Astrocyte (in vitro differentiated cells and primary cell): ENCODE measurements at places on chromosomes 4 and X.

GRCh38 chr4:111510535-111510934, 634.7 kb upstream of the FAM241A start:
- H3K4me1 ChIP-seq = peaks cover 8% of the 10 kb centered on the region
- peak; percentile 76 for DNase-seq
- no peaks in the 10 kb centered on the region for H3K36me3 ChIP-seq
- H3K27me3 ChIP-seq = no peaks in the 10 kb centered on the region
- H3K4me3 ChIP-seq = no peak overlapping the region
- H3K27ac ChIP-seq = peak overlapping the region; percentile 75

- no peak overlapping the region for H3K27ac ChIP-seq
- no peak overlapping the region for H3K4me3 ChIP-seq
- no peaks in the 10 kb centered on the region for H3K36me3 ChIP-seq
- no peaks in the 10 kb centered on the region for H3K4me1 ChIP-seq
Measured at GRCh38 chr4:174928575-174929253, 10.6 kb downstream of the ADAM29 start.

DNA sequence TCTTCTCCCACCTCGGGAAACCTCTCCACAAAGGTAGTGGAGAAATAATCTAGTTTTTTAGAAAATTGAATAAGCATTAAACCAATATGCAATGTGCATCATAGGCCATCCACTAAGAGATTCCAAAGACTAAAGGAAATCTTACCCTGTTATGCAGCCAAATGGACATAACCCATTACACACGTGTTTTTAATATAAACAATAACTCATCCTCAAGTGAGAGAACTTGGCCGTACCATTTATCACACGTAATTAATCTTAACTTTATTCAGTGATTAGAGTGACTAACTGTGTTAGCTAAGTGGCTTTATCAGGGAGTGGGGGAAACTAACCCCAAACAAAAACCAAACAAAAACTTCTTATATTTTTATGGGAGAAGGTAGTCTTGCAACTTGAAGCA, 57.8 kb downstream of the AFM start:
- H3K36me3 ChIP-seq = no peaks in the 10 kb centered on the region
- no peaks in the 10 kb centered on the region for H3K27me3 ChIP-seq
- no peak overlapping the region for H3K4me3 ChIP-seq

- peaks cover 26% of the 10 kb centered on the region for H3K4me1 ChIP-seq
- no peaks in the 10 kb centered on the region for H3K27me3 ChIP-seq
Measured at GRCh38 chr4:128220286-128221235, 67.1 kb downstream of the PGRMC2 start.

DNA sequence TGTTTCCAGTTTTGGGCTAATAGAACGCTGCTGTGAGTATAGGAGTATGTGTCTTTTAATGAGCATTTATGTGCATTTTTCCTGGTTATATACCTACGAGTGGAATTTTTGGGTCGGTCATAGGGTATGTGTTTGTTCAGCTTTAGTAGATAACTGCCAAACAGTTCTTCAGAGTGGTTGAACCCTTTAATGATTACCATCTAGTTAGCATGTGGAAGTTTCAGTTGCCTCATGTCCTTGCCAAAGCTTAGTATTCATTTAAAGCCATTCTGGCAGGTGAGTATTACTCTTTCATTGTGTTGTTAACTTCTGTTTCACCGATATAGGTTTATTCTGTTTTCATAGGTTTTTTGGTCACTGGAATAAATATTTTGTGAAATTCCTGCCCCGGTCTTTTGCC, 229.1 kb downstream of the ARHGAP10 start:
- no peaks in the 10 kb centered on the region for H3K4me1 ChIP-seq
- H3K4me3 ChIP-seq = no peak overlapping the region
- H3K36me3 ChIP-seq = peaks cover 1% of the 10 kb centered on the region
- no peaks in the 10 kb centered on the region for H3K27me3 ChIP-seq

DNA sequence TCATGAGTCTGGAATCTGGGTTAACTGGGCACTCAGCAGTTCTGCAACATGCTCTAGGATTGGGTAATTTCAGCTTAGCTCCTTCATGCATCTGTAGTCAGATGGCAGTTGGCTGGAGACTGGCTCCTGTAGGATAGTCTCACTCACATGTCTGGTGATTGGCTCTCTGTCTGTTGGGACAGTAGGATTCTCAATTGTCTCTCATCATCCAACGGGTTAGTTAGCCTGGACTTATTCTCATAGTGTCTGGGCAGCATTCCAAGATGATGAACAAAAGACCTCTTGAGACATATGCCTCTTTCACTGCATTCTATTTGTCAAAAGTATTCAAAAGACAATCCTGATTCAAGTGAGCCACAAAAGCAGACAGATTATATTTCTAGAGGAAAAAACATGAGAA, 795.6 kb upstream of the GALNTL6 start:
- no peak for DNase-seq
- no peaks in the 10 kb centered on the region for H3K36me3 ChIP-seq
- no peaks in the 10 kb centered on the region for H3K27me3 ChIP-seq
- H3K4me1 ChIP-seq = no peaks in the 10 kb centered on the region
- H3K27ac ChIP-seq = no peak overlapping the region
- H3K4me3 ChIP-seq = no peak overlapping the region

- no peaks in the 10 kb centered on the region for H3K27me3 ChIP-seq
- no peak overlapping the region for H3K4me3 ChIP-seq
- peaks cover 6% of the 10 kb centered on the region for H3K4me1 ChIP-seq
- no peaks in the 10 kb centered on the region for H3K36me3 ChIP-seq
- peak overlapping the region; percentile 3 for H3K27ac ChIP-seq
Measured at GRCh38 chrX:2451501-2452316, 49.1 kb downstream of the DHRSX start.

GRCh38 chr4:166195101-166195500, 322.1 kb downstream of the TLL1 start:
- H3K27me3 ChIP-seq = no peaks in the 10 kb centered on the region
- DNase-seq = peak; percentile 64
- H3K36me3 ChIP-seq = no peaks in the 10 kb centered on the region
- no peak overlapping the region for H3K27ac ChIP-seq

DNA sequence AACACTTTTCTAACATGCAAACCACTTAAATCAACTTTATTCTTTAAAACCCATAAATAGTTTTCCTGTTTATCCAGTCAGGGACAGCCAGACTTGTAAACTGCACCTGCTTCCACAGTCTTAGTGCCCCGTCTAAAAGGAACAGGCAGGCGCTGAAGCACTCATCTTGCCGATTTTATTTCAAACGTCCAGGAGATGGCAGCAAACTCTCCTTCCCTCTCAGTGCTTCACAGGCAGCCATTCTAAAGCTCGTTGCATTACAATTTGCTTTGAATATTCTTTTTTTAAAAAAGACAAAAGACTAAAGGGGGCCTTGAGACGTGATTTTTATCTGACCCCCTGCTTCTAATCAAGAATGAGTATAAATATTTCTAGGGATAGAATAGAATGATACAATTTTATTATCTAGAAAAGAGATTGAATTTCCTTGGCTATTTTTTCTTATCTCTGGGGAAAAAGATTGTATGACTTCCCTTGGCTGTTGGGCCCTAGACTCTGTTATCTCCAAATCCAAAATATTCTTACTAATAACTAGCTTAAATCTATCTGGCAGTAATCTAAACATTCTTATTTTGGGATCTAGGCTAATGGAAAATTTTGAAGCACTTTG, 93.6 kb upstream of the MYOZ2 start:
- H3K36me3 ChIP-seq = no peaks in the 10 kb centered on the region
- no peak overlapping the region for H3K27ac ChIP-seq
- H3K4me3 ChIP-seq = no peak overlapping the region
- peaks cover 13% of the 10 kb centered on the region for H3K4me1 ChIP-seq
- H3K27me3 ChIP-seq = no peaks in the 10 kb centered on the region

DNA sequence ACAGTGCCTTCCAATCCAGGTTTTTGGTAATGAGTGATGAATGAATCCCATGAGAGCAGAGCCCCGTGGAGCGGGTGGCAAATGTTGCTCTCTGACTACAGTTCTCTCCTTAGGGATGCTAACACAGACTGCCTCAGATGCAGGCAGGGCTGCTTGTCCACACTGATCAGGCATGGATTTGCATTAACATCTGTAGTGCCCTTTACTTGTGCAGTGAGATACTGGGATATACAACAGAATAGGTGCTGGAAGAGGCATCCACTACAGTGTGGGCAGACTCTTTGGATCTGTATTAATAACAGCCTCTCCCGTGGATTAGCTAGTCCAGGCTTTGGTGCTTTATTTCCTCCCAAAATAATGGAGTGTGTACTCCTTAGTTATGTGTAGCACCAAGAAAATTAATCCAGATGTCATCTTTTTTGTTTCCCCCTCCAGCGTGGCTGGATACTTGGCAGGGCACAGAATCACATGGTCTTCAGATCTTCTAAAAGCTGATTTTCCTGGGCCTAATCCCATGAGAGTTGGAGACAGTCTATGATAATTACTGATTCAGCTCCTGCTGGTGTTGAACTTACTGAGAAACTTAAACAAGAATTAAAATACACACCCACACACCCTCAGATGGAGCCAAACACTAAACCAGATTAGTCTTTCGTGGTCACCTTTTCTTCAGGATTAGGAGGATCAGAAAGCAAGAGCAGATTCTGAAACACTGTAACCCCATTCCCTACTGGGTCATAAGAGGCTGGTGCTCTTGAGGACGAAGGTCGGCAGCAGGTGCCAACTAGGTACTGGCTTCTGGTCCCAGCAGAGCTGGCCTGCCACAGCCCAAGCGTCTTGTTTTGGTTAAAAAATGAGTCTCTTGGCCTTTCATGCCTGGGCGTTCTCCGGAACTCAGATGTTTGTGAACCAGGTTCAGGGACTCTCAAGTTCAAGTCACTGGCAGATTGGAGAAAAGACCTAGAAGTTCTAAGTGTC, 23.1 kb upstream of the NAP1L5 start:
- no peak overlapping the region for H3K27ac ChIP-seq
- H3K4me1 ChIP-seq = no peaks in the 10 kb centered on the region
- no peak for DNase-seq
- H3K36me3 ChIP-seq = no peaks in the 10 kb centered on the region
- no peak overlapping the region for H3K4me3 ChIP-seq

DNA sequence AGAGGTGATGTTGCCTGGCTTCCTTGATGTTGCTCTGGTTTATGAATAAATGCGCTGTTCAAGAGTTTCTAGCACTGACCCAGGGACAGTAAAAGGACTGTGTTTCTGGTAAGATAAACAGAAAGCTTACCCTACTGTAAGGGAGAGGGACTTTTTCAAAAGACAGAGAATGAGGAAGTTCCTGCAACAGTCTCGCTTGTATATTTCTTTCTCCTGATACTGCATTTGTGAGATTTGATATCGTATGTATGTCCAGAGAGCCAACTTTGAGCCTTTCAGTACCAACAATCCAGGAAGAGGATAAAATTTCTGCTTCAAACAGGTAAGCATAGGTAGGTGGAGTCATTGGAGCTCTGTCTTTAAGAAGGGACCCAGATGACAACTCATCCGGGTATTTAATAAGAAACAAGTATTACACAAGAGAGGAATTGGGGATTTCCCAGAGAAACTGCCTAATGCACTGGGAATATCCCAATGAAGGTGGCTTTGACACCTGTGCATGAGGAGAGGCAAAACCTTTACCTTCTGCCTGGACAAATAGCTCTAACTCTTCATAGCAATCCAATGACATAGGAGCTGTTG, 773 bp downstream of the DAPP1 start:
- no peak for DNase-seq
- no peak overlapping the region for H3K27ac ChIP-seq
- H3K27me3 ChIP-seq = no peaks in the 10 kb centered on the region

DNA sequence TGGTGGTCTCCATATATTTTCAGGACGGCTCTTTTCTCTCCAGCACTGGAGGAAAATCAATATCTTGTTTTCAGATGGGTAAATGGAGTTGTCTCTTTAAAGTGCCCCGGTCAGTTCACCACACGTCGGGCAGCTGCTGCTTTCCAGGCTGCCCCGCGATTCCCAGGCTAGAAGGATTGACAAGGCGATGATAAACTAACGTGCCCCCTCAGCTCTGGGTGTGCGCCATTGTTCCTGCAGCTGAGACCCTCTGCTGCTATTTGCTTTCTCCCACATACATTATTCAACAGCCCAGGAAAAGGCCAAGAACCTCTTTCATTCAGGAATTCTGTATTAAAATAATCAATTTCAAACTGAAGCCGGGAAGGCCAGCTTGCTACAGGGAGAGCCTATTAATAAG, 254.5 kb downstream of the SOX3 start:
- no peak for DNase-seq
- no peaks in the 10 kb centered on the region for H3K4me1 ChIP-seq
- no peaks in the 10 kb centered on the region for H3K36me3 ChIP-seq
- no peak overlapping the region for H3K27ac ChIP-seq
- H3K27me3 ChIP-seq = no peaks in the 10 kb centered on the region

DNA sequence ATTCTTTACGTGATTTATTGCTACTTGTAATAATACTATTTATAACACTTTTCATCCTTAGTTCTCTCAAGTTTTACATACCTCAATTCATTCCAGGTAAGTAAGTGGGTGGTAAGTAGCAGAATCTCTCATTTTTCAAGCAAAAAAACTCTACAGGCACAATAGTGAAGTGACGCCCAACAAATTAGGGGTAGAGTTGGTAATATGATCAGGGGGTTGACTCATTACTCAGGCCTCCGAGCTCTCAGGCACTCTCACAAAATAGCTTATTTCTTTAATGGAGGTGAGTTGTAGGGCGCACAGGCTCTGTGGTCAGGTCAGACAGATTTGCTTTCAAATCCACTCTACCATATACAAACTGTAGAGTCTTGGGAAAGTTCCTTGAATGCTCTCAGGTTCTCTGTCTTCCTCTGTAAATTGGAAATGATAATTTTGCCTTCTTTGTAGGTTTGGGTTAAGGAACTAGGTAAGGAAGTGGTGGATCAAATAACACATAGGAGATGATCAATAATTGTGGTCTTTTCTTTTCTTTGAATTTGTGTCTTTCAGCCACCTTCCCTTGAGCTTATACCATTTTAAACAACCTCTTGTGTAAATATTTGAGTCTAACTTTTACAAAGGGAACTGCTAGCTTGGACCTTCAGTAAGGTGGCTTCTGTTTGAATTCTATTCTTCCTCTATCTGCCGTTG, 134.9 kb upstream of the LEF1 start:
- no peak overlapping the region for H3K4me3 ChIP-seq
- no peaks in the 10 kb centered on the region for H3K4me1 ChIP-seq
- H3K36me3 ChIP-seq = no peaks in the 10 kb centered on the region

DNA sequence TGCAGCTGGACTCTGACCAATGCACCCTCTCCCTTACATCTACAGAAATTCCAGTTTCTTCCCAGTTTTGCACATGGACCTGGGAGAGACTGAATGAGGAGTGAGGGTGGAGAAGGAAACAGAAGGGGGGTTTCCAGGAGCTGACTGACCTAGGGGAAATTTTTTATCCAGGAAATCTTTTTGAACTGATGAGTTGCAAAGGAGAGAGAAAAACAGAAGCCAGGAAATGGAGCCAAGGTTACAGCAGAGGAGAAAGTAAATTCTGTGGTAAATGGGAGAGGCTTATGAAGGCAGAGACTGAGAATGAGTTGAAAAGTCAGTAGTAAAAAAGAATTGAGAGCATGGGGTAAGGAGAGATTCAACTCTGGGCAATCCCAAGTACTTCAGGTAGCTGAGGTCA, 192.8 kb downstream of the SMIM20 start:
- H3K4me1 ChIP-seq = no peaks in the 10 kb centered on the region
- H3K27me3 ChIP-seq = no peaks in the 10 kb centered on the region
- no peak overlapping the region for H3K27ac ChIP-seq
